ENCODE measurements at places on chromosomes 5 and 9.

GRCh38 chr9:23669776-23670175, 156.3 kb downstream of the ELAVL2 start:
- H3K4me3 ChIP-seq, result no peak overlapping the region
- no peak overlapping the region for H3K27ac ChIP-seq
- DNase-seq, result no peak
- H3K27me3 ChIP-seq, result no peaks in the 10 kb centered on the region
- H3K36me3 ChIP-seq, result peaks cover 5% of the 10 kb centered on the region

- no peak overlapping the region for H3K4me3 ChIP-seq
- H3K27ac ChIP-seq, result no peak overlapping the region
- H3K4me1 ChIP-seq, result no peaks in the 10 kb centered on the region
- H3K36me3 ChIP-seq, result no peaks in the 10 kb centered on the region
- DNase-seq, result no peak
Observed at GRCh38 chr9:96381696-96382095, 1.8 kb downstream of the SLC35D2 start.

DNA sequence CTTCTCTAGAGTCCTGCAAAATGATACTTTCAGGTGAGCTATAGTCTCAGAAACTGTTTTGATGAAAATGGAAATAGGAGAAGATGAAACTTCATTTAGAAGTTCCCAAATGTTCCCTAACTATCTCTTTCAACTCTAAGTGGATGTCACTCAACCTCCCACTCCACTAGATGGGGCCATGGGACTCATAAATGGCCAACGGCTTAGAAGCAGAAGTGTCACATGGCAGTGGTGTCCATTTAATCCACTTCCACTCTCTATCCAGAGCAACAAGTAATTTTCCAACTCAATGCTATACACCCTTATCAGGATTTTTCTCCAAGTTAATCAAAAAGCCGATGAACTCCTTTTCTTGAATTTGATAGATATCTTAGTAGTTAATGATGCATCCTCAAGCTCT, 295.7 kb downstream of the EDIL3 start:
- H3K27ac ChIP-seq, result no peak overlapping the region
- no peaks in the 10 kb centered on the region for H3K36me3 ChIP-seq
- peaks cover 18% of the 10 kb centered on the region for H3K4me1 ChIP-seq

DNA sequence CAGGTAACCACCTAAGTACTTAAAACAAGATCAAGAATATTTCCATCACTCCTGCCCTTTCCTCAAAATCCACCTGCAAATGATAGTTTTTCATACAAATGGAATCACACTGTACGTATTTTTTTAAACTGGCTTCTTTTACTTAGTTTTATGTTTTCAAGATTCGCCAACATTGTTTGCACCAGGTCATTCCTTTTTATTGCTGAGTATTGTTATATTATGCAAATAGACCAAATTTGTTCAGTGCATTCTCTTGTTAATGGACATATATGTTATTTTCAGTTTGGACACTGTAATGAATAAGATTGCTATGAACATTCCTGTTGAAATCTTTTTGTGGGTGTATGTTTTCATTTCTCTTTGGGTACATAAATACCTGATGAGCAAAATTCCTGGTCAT, 8.3 kb upstream of the ANKRD31 start:
- no peaks in the 10 kb centered on the region for H3K4me1 ChIP-seq
- H3K36me3 ChIP-seq, result no peaks in the 10 kb centered on the region
- no peak for DNase-seq
- no peak overlapping the region for H3K4me3 ChIP-seq
- H3K27me3 ChIP-seq, result no peaks in the 10 kb centered on the region

DNA sequence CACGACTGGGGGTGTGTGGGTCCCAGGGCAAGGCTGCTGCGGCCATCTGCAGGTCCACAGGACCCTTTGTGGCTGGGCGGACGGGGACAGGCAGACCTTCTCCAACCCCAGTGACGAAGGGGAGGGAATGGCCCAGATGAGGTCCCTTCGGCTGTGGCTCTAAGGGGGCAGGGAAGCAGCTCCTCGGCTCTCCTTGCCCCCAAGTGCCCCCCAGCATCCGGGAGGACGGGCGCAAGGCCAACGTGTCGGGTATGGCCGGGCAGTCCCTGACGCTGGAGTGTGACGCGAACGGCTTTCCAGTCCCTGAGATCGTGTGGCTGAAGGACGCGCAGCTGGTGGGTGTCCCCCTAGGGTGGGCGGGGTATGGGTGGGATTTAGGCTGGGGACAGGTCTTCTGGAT, 82.8 kb downstream of the HMCN2 start:
- H3K27me3 ChIP-seq, result no peaks in the 10 kb centered on the region
- H3K4me3 ChIP-seq, result no peak overlapping the region

DNA sequence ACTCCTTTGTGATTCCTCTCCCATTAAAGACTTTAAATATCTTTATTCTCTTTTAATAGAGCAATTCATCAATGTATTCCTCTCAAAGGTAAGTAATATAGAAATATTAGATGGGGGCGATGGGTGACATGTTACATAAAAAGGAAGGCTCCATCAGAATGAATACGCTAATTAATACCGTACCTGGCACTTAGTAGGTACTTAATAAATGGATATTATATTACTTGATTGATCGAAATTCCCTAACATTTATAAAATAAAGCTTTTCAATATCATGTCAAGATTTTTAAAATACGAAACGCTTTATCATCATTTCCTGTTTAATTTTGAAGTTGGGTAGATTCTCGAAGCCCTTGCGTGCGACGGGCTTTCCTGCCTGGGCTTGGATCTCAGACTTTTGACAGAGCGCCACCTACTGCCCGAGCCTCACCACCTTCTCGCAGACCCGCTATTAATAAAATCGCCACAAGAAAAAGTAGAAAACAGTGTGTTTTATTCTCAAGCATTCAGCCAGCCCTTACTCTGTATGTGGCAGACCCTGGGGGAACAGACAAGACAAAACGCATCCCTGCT, 99.4 kb downstream of the C5orf15 start:
- H3K4me3 ChIP-seq, result no peak overlapping the region
- peaks cover 8% of the 10 kb centered on the region for H3K4me1 ChIP-seq
- H3K27ac ChIP-seq, result no peak overlapping the region
- DNase-seq, result peak; percentile 75

DNA sequence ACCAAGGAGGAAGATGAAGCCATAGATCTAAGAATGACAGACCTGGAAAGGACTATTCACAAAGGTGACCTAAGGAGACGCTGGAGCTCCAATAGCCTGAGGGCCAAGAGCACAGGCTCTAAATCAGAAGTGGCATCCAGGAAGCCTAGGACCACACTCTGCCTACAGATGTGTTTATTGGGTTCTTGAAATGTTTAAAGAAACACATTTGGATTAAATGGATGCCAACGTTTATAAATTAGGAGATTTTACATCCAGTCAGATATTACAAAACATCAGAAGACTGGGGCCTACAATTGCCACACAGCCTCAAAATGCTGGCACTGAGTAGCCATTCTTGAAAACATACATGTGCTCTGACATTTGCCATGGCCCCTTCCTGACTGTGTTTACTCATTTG, 80.9 kb downstream of the HMHB1 start:
- H3K36me3 ChIP-seq, result no peaks in the 10 kb centered on the region
- H3K27me3 ChIP-seq, result no peaks in the 10 kb centered on the region
- H3K4me1 ChIP-seq, result no peaks in the 10 kb centered on the region
- H3K27ac ChIP-seq, result no peak overlapping the region
- H3K4me3 ChIP-seq, result no peak overlapping the region

DNA sequence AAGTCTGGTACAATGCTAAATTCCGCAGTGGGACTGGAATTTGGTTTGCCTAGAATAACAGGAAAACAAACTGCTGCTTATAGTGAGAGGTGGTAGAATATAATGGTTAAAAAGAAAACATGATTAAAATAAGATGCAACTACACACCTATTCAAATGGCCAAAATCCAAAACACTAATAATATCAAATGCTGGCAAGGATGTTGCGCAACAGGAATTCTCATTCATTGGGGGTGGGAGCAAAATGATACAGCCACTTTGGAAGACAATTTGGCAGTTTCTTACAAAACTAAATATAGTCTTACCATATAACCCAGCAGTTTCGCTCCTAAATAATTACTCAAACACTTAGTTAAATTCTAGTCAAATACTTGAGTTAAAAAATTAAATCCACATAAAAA, 50.8 kb upstream of the TPD52L3 start:
- H3K27me3 ChIP-seq, result no peaks in the 10 kb centered on the region
- no peak for DNase-seq
- no peaks in the 10 kb centered on the region for H3K4me1 ChIP-seq

DNA sequence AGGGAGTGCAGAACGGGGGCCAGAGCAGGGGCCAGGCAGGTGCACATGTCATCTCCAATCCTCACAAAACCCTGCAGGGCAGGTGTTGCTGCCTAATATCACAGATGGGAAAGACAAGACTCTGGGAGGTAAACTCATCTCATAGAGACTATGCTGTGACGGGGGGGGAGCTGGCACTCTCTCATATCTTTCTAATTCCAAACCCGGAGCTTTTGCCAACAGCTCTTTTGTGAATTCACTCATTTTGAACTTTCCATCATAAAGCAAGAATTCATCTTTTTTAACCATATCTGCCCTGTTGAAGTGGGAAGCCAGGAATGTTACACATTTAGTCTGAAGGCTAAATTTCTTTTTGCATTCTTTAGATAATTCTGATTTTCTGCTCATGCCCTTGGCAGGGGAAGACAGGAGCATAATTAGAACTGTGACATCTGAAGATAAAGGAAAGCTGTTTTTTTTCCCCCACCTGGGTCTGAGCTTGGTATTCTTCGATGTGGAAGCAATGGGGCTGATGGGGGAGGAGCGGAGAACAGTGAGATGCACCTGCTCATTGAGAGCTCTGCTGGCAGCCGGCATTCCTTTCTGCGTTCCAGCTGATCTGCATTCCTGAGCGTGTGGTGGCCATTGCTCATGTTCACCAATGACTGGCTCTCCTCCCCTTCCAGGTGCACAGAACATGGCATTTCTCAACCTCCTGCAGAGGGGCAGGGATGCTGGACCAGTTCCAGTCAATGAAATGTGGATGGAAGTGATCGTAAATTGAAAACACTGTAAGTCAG, 159.2 kb downstream of the NSG2 start:
- no peak overlapping the region for H3K4me3 ChIP-seq
- peak; percentile 84 for DNase-seq
- H3K27ac ChIP-seq, result no peak overlapping the region
- H3K4me1 ChIP-seq, result peaks cover 14% of the 10 kb centered on the region

- H3K27me3 ChIP-seq, result no peaks in the 10 kb centered on the region
- H3K36me3 ChIP-seq, result no peaks in the 10 kb centered on the region
- no peak overlapping the region for H3K4me3 ChIP-seq
- DNase-seq, result no peak
- no peak overlapping the region for H3K27ac ChIP-seq
Observed at GRCh38 chr9:102867488-102867887, 127.6 kb upstream of the CYLC2 start.

GRCh38 chr5:159978358-159978757, 30.6 kb upstream of the TTC1 start:
- H3K27ac ChIP-seq, result no peak overlapping the region
- H3K27me3 ChIP-seq, result peaks cover 50% of the 10 kb centered on the region
- H3K4me1 ChIP-seq, result peaks cover 5% of the 10 kb centered on the region
- H3K4me3 ChIP-seq, result no peak overlapping the region
- no peaks in the 10 kb centered on the region for H3K36me3 ChIP-seq
- peak; percentile 76 for DNase-seq

GRCh38 chr5:164076556-164076955, 571.1 kb downstream of the MAT2B start:
- no peaks in the 10 kb centered on the region for H3K36me3 ChIP-seq
- no peaks in the 10 kb centered on the region for H3K27me3 ChIP-seq
- no peak for DNase-seq
- H3K4me1 ChIP-seq, result no peaks in the 10 kb centered on the region

- no peak overlapping the region for H3K27ac ChIP-seq
- peaks cover 20% of the 10 kb centered on the region for H3K4me1 ChIP-seq
- no peaks in the 10 kb centered on the region for H3K36me3 ChIP-seq
- no peak overlapping the region for H3K4me3 ChIP-seq
- DNase-seq, result peak; percentile 73
- H3K27me3 ChIP-seq, result no peaks in the 10 kb centered on the region
Observed at GRCh38 chr5:94057655-94058054, 316.3 kb upstream of the POU5F2 start.

DNA sequence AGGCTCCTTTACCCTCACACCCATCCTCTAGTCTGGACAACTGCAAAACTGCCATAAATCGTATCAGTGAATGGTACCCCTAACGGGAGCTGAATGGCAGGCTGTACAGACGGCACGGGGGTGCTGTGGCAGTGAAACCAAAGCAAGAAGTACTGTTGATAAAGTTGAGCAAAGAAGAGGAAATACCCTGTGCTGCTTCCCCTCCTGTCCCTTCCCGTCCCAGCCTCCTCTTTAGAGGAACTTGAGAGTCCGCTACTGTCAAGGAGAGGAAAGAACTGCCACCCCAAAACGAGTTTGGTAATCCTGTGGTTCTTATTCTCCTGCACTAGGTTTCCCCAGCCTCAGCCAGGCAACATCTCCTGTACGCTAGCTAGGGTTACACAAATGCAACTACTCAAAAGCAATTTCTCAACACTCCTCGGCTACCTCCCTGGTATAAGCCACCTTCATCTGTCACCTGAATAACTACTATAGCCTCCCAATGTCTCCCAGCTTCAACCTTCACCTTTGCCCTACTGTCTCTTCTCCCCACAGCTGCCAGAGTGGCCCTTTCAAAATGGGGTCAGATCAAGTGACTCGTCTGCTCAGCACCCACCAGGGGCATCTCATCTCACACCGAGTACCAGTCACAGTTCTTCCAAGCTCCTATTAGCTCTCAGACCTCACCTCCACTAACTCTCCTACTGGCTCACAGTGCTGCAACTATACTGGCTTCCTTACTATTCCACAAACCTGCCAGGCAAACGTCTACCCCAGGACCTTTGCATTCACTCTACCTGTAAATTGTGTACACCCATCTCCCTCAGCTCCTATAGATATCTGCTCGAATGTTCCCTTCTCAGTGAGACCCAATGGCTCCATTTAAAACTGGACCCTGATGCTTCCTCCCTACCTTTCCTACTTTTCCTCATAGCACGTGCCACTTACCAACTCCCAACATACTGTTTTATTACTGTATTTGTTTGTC, 4.1 kb downstream of the GLRX start:
- no peak overlapping the region for H3K4me3 ChIP-seq
- DNase-seq, result no peak
- H3K4me1 ChIP-seq, result peaks cover 19% of the 10 kb centered on the region
- H3K27ac ChIP-seq, result no peak overlapping the region

DNA sequence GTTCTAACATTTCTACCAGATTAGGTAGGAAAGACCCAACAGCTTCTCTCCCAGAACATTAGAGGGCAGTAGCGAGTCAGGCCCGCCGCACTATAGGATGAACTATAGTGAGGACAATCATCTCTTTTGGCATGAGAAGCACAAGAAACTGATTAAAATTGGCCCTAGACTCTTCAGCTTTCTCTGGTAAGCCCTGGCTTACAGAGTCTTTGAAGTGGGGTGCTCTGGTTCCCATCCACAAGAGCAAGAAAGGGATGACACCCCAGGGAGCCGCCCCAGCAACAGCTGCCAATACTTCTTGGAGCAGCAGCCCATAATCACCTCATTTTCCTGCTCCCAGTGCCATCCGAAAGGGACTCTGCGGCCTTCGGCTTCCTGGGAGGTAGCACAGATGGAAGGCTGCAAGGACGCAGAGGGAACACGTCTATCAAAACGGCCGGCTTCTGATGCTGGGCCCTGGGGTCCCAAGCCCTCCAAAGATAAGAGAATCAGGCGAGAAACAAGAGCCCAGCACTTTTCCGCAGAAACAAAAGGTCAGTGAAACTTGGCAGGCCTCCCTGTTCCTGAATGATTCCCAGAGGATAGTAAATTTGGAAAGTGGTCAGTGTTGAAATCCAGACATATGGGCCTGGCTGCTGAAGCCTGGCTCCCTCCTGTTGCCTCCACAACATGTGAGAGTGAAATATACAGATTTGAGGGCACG, 69.3 kb downstream of the HSD17B3 start:
- peak; percentile 60 for DNase-seq
- no peak overlapping the region for H3K27ac ChIP-seq
- H3K4me3 ChIP-seq, result no peak overlapping the region
- peaks cover 12% of the 10 kb centered on the region for H3K4me1 ChIP-seq
- H3K36me3 ChIP-seq, result no peaks in the 10 kb centered on the region
